Femur (tissue), 1 donor: ENCODE measurements at places on chromosomes 2 and 18.
A peak's percentile ranks its signal among the peaks of the same experiment; 100 is the strongest.

- no peak for DNase-seq
Measured at GRCh38 chr2:207321514-207321913, 155.8 kb upstream of the KLF7 start.

DNA sequence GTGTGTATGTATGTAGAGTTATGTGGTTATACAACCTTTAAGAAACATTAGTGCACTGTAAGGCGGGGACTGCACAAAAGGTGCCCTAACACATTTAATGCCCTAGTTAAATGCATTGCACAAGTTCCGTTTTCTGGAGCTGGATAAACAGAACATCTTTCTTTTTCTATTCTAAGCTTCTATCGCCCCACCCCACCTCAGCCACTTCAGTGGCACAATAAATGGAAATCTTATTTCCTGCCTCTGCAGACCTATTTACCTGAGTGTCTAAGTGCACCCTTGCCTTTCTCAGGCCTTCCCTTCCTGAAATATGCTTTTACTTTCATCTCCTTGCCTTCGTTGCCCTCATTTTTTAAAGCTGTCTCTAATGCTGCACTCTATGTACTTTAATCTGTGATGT lies 123.5 kb downstream of the TANC1 start:
- DNase-seq = no peak

- no peak for DNase-seq
Measured at GRCh38 chr2:127373362-127374083, 14.3 kb downstream of the MAP3K2 start.

DNA sequence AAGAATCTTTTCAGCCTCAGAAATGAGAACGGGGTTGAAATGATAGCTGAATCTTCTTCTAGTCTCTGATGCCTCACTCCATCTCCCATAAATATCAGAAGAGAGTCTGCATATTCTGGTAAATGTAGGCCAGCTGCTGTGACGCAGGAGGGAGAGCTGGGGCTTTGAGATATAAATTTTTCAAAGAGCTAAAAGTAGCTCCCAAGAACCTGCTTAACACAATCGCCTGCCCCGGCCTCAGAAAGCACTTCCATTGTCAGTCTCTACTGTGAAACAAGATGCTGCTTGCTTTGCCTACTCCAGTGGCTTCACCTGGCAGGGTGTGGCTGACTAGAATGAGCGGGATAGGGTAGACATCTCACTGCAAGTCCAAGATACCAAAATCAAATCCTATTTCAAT lies 105.0 kb upstream of the CCDC150 start:
- DNase-seq = no peak

DNA sequence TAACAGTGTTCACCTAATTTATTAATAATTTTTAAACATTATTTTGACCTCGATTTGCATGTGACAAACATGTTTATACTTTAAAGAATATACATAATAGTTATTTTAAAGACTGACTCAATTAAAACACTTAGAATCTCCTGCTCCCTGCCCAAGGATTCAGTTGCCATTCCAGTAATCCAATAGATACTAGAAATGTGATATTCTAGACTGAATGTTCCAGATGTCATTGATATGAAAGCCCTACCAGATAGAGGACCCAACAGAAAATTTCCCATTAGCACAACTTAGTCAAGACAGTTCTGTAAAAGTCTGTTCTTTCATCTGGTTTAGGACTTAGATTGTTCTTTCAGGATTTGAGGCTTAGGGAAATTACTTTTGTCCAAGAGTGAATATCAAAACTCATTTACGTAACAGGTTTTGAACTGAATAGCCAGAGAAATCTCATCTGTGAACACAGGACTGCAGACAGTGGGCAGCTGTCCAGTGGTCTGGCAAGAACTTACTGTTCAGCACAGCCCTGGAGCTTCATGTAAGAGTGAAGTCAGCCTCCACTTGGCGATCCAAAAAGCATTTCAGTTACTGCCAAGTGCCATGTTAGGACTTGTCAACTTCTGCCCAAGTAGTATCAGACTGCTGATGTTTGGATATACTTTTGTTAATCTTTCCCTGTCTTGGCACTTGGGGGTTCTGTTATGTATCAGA lies 77.5 kb downstream of the OSBPL6 start:
- DNase-seq = peak; percentile 84

DNA sequence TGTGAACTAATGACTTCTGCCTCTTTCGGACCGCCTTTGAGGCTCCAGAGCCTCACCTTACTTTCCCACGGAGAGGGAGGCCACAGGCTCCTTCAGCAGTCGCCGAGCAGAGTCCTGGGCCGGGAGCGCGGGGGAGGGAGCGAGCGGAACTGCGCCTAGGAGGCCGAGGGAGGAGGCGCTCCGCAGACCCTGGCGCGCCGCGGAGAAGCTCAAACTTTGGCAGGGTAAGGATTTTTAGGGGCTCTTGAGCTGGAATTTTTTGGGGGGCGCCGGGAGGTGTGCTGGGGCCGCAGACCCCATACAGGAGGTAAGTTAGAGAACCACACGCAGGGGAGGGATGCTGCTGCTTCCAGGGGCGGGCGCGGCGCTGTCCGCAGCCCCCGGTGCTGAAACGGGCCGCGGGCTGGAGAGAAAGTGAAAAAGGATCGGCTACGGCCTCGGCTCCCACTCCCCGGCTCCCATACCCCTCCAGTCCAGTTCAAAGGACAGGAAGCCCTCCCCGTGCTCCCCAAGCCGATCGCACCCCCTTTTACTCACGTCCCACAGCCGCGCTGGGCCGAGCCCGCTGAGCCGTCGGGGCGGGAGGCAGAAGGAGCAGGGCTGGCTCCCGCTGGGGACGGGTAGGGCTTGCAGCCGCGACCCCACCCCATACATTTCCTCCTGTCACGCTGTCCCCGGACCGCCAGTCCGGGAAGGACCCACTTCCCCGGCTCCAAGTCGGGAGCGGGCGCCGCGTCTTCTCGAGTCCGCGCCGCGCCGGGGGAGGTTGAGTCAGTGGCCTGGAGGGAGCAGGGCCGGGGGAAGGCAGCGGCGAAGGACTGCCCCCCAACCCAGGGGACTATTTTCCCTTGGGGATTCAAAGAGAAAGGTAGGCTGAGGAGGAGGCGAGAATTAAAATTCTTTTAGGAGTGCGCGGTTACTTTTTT lies at the start of gene CNGA3:
Gene CNGA3 (plus strand): TSS at position 146 of the 926 bp plus-strand sequence. CDS start 23,520 bp downstream, outside the sequence.
- DNase-seq = peak; percentile 59

DNA sequence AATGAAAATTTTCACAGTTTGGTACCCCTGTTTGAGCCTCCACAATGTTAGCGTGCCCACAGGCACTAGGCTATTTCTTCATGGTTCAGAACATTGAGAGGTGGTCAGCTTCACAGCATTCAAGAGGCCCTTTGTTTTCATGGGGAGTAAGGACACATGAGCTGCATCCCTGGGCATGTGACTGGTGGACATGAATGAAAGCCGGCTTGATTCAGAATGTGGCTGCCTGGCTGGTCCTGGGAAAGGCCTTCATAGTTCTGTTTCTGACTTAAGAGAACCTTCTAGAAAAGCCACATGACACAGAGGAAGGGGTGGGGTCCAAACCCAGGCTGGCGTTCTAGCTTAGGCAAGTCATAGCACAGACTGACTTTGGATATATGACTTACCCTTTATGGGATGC lies 420.6 kb downstream of the CMPK2 start:
- DNase-seq = no peak

DNA sequence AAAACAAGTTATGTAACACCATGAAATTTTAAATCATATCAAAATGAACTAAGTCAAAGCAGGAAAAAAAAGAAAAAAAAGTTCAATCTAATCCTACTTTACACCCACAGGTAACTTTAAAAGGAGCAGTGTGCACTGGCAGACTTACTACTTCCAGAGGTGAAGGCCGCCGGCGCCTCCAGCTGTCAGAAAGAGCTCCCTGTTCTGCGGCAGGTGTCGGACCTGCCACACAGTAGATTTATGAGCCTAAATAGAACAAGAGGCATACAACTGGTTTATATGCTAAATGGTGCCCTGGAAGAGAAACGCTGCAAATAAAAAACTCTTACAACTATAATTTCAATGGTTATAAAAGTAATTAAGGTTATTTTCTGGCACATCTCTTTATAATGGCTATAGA lies 23.1 kb upstream of the PNO1 start:
- DNase-seq = no peak

DNA sequence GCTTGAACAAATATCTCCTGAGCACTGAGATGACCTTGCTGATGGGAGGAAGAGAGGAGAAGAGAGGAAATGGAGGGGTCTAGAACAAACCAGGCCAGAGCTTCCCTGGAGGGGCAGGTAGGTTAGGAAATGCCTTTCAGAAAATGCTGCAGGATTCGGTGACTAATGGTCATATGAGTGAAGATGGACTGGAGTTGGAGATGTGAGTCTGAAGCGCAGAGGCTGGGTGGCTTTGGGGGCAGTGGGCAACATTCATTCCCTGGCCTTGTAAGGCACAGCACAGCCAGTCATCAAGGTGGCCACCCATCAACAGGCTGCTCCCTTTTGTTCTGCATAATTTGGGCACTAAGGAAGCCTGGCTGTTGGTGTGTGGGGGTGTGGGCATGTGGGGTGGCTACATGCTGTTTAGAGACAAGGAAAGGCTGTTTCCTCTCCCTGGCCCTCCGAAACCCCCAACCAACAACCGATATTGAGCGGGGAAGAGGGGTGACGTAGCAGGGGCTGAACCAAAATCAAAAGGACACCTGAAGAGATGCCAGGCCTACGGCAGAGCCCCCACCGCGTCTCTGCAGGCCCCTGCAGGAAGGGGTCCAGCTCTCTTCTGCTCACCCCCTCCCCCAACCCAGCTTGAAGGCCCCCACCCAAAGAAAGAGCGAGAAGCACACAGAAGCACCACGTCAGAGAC lies 1.5 kb downstream of the SLC30A3 start:
- no peak for DNase-seq

GRCh38 chr2:207819839-207820784 lies 50.4 kb upstream of the FZD5 start:
- DNase-seq = no peak

DNA sequence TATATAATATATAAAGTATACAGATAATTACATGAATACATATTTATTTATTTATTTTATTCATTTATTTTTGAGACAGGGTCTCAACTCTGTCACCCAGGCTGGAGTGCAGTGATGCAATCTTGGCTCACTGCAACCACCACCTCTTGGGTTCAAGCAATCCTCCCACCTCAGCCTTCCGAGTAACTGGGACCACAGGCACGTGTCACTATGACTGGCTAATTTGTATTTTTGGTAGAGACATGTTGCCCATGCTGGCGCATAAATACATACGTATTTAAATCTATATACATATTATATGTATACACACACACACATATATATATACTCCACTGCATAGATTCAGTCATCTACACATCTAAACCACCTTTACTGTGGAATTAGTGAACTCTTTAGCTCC lies 20.6 kb upstream of the NDUFV2 start:
- no peak for DNase-seq

DNA sequence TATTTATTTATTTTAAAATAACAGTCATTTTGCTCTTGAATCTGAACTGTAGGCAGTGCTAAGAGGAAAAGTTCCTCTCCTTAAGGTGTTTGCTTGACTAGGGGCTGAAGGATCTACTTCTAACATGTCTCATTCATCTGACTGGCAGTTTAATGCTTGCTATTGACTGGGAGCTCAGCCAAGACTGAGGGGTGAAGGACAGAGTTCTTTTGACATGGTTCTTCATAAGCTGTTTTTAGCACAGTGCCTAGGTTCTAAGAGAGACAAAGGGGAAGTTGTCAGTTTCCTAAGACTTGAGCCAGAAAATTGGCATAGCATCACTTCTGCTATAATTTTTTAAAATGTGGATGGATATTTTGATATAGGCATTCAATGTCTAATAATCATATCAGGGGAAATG lies 73.0 kb downstream of the COMMD1 start:
- peak; percentile 63 for DNase-seq

GRCh38 chr18:37332219-37332618 lies 233.4 kb downstream of the CELF4 start:
- no peak for DNase-seq

DNA sequence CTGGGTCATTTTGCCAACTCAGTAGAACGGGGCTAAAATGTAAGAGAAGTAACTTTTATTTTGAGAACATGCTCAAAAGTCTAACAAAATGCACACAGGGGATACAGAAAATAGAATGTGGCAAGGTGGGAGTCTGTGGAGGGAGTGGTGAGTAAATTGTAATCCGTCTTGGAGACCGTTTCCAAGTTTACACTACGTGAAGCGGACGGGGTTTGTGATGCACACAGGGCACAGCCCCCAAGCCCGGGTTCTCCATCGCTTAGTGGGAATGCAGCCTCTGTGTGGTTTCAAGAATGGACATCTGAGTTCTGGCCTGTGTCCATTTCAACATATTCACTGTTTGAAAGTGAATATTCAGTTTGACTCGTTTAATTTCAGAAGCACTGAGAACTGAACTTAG lies 65.0 kb upstream of the TMEM18 start:
- DNase-seq = no peak

DNA sequence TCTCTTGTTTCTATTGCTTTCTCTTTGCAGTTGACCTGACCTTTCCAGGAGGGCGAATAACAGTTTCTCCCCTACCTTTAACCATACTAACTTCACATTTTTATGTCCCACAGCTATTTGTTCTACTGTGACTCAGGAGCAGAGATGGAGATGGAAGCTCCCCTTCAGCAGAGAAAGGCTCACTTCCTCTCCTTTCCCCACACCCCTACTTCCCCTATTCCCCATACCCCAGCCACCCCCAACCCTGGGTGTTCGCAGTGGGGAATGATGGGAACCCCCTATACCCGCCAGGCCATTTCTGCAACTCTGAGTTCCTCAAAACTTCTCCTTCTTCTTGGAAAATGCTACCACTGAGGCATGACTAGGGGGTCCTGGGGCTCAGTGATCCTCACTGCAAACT lies 285.4 kb upstream of the MGAT5 start:
- no peak for DNase-seq
